Stimulated activated CD8-positive, alpha-beta memory T cell treated with anti-CD3 and anti-CD28 coated beads, Interleukin-2, amount 100 ng/mL, for 1 hour (primary cell): ENCODE measurements at places on chromosomes 13 and 19.

GRCh38 chr13:31945202-31945961, 86.2 kb upstream of the FRY start:
- DNase-seq: no peak

- DNase-seq: no peak
Observed at GRCh38 chr13:36520111-36520510, 87.8 kb downstream of the CCNA1 start.

DNA sequence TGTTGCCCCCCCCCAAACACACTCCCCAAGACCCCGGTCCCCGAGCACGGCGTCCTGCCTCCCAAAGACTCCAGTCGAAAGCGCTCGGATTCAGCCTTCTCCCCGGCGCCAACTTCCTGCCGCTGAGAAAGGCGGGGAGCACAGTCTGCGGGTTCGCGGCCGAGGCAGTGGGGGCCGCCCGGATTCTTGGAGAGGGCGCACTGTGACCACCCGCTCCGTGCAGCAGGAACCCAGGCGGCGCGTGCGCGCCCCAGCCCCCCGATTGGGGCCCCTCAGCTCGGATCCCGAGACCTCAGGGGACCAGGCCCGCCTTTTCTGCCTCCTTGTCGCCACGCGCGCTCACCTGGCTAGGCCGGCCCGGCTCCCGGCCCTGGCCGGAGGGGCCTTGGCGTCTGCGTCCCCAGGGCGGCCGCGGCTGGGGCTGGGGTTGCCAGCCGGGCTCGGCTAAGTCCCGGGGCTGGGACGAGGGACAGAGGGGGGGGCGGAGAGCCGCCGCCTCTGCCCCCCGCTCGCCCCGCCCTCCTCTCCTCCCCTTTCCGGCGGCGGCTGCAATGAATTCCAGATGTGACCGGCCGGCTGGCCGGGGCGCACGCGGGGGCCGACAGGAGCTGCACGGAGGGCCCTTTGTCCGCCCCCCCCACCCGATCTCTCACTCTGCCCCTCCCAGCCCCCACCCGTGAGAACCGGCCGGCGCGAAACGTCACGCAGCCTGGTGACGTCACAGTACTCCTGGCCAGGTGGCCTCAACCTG, at the start of gene S1PR2:
S1PR2 (minus strand) TSS at position 471 of the 751 bp plus-strand sequence. CDS start 6,426 bp downstream, outside the sequence.
- DNase-seq: peak; percentile 31

GRCh38 chr13:73201626-73202025, 142.8 kb downstream of the KLF5 start:
- no peak for DNase-seq

DNA sequence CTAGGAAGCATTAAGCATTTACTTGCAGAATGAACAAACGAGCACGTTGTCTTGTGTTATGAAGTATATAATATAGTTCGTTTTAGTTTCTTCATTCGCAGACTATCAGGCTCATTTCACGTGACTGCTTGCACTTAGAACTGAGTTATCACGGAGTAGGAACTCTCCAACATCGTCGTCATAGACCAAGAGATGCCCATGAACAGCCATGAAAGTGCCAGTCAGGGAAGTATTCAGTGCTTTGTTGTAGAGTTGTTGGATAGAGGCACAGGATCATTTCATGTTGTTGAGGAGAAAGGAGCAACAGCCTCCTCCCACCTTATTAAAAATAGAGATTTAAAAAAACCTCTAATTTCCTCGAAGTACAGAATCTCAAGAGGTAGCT, 977 bp upstream of the IL17D start:
- no peak for DNase-seq

DNA sequence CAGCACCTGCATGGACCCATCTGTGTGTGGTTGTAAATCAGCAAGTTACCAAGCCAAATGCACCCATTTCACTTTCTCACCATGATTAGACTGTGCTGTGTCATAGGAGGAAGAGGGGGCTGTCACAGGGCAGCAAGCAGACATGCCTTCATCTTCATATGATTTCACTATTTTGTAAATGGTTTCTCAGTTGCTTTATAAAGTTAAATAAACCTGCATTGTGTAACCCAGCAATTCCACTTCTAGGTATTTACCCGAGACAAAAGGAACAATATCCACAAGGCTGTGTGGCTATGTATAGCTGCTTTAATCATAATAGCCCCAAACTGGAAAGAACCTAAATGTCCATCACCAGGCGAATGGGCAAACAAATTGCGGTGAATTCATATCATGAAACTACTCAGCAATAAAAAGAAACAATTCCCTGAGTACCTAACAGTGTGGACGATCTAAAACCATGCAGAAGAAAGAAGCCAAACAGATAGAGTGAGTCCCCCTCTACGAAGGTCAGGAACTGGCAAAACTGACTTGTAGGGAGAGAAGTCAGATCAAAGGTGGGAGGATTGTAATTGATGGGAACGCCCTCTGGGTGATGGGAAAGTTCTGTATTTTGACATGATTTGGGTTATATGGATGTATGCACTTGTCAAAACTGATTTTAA, 185.4 kb downstream of the COL4A1 start:
- no peak for DNase-seq

DNA sequence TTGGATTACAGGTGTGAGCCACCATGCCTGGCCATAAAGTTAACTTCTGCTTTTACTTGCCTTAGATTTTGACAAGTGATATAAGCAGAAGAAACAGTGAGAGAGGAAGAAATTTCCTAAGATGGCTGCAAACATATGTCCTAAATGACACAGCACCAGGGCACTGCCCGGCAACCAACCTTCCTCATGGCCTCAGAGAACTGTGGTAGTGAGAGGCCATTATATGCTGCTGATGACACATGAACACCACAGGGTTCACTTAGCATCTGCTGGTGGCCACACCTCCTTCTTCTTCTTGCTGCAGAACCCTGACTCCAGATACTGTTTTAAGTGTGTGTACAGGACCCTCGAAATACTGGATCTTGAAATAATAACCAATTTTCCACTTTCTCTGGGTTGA, 88.2 kb downstream of the KCTD12 start:
- DNase-seq: no peak
